ENCODE measurements at places on chromosomes 1 and 21.

DNA sequence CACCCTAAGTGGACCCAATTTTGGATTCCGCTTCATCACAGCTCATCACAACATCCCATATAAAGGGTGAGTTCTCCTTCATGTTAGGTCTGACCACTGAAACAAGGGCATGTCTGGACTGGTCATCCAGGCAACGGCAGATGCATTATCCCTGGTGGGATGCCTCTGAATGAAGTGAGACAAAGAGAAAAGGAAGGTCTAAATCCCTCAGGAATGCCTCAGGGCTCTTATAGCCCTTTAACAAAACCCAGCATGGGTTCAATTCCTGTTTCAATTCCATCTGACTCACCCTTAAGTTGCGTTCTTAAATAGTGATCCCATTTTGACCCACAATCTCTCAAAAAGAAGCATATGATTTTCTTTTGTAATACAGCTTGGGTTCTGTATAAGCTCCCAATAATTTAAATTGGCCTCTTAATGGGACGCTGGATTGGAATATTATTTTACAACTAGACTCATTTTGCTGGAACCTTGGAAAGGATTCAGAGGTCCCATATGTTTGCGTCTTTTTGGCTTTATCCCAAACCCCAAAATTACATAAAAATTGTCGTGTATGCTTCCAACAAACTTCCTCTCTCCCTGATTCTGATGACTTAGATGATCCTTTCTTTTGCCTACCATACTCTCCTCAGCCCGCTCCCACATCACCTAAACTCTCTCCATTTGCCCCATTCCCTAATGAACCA, 287.4 kb upstream of the ZP4 start:
- DNase-seq = no peak

DNA sequence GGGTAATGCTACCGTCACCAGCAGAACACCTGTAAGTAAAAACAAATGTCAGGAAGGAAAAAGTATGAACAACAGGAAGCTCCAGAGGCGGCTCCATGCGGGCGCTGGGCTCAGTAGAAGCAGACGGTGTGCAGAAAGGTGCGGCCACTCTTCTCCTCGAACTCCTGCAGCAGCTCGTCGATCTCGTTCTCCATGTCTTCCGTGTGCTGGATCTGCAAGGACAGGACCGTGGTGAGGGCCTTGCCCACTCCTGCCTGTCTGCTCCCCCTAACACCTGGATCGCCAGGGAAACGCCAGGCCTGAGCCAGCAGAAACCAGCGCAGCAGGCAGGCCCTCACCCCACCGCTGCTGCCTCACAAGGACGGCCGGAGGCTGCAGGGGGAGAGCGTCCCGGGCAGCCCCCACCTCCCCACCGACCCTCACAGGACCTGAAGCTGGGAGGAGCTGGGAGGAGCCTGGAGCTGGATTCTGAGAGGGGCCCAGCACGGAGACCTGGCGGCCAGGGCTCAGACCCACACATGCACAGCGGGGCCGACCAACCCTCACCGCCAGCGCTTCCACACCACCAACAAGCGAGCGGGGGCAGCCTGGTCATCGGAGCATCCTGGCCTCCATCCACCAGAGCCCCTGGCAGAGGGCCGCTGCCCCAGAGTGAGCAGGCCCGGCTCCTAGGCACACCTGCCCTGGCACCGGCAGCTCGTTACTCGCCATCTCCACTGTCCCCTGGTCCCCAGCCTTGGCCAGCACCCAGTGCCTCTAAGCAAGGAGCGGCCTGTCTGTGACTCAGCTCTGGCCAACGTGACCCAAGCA, 1.7 kb upstream of the TMEM240 start:
- no peak for DNase-seq

DNA sequence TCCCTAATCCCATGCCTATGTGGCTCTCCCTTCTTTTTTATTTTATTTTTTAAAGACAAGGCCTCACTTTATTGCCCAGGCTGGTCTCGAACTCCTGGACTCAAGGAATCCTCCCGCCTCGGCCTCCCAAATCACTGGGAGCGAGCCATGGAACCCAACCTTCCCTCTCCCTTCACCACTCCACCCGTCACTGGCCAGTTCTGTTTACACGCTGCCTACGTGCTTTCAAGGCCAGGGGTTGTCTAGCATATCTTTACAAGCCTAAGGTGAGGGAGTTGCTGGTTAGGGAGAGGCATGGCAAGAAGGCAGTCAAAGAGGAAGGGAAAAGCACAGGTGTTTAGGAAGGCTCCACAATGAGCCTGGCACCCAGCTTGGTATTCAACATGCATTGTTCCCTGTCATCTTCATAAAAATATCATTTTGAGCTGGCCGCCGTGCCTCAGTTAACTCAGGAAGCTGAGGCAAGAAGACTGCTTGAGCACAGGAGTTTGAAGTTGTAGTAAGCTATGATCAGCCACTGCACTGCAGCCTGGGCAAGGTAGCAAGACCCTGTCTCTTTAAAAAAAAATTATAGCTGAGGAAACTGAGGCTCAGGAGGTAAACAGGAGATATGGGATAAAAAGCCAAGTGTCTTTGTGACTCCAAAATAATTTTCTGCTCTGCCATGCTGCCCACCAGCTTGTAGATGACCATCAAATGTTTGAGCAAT, 1.1 kb downstream of the RHBDL2 start:
- DNase-seq = no peak

DNA sequence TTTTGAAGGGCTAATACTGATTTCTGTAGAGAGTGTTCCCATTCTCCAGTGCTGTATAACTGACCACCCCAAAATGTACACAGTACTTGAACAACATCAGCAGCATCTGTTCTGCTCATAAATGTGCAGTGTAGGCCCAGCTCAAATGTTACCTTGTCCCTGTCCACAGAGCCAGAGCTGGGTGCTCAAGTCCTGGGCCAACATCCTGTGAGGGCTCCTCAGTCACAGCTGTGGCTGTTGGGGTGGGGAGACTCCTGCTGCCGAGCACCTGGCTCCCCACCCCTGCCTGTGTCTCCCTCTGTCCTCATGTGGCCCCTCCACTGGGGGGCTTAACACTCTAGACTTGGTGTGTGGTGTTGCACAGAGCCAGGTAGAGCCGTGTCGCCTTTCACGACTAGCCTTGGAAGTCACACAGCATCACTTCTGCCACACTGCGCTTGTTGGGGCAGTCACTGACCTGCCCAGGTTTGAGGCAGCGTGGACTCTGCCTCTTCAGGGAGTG, 30.5 kb downstream of the DIP2A start:
- DNase-seq = no peak

GRCh38 chr1:23177438-23178380, 9.1 kb upstream of the LUZP1 start:
- peak; percentile 48 for DNase-seq

- DNase-seq = peak; percentile 44
These were observed 2.9 kb downstream of the GFI1 start for GRCh38 chr1:92483610-92484471.

DNA sequence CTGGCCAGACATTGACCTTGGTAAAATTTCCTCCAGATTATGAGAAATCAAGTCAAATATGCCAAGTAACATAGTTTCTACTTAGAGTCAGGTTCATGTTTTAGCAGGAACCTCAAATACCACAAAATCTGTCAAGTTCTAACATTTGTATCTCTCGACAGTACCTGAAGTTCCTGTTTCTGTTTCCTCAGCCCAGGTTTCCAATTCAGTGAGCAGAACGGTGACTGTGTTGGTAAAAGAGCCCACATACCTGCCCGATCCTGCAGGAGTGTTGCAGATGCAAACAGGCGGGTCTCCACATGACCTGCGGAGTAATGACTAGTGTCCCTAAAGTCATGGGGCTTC, 57.9 kb upstream of the LGALS8 start:
- DNase-seq = peak; percentile 34

DNA sequence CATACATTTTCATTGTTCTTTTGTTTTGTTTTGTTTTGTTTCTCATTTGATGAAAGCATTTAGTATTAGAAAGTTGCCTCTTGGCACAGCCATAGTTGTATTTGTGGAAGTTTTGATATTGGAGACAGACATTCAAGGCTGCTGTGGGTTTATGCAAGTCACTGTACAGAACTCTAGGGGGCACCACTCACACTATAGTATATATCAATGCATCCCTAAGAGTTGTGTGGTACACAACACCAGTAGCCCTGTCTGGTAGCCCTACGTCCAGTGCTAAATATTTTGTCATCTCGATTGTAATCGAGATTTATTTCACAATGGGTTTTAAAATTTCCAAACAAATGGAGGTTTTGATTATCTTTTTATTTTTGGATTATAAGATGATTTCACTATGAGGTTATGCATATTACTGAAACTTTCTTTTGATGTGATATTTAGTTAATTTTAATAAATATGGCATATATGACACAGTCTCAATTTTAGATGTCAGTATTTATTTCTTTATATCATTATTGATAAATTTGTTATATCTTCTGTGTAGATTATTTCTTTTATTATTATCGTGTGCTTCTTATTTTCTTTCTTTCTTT, 112.2 kb downstream of the NR5A2 start:
- peak; percentile 65 for DNase-seq

DNA sequence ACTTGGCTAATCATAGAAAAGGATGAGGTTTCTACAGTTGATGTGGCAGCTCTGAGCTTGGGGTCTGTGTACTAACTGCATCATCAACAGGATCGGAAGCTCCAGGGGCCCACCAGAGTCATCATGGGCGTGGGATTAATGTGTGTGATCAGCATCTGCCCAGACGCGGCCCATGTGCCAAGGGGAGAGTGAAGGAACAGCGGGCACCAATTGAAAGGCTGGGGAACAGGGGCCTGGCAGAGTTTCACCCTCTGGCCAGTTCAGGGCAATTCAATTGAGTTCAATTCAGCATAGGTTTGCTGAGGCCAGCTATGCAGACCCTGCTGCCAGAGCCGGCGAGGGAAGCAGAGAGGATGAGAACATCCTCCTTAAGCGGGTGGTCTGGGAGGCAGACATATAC, 260.0 kb upstream of the AJAP1 start:
- no peak for DNase-seq

DNA sequence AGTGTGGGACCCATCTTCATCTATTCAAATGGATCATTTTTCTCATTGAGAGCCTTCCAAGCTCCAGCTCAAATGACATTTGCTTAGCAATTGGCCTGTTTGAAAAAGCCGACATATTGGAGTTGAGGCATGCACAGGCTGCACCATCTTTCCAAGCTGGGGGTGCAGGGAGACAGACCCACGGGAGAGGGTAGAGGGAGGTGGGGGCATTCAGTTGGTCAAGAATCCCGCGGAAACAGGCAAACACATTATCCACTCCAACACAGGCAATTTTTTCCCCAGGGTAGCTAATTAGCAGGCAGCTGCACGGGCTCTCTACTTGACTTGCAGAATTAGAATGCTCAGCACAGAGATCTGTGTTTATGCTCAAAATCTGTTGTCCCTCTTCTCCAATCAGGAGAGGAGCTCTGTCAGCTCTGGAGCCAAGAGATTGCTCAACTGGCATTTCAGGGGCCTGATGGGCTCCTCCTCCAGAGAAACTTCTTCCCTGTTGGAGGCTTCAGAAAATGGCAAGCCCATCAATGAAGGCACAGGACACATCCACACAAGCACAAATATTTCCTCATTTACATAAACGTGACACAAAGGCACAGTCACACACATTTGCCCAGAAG, 267.8 kb downstream of the FOXD2 start:
- DNase-seq = no peak

DNA sequence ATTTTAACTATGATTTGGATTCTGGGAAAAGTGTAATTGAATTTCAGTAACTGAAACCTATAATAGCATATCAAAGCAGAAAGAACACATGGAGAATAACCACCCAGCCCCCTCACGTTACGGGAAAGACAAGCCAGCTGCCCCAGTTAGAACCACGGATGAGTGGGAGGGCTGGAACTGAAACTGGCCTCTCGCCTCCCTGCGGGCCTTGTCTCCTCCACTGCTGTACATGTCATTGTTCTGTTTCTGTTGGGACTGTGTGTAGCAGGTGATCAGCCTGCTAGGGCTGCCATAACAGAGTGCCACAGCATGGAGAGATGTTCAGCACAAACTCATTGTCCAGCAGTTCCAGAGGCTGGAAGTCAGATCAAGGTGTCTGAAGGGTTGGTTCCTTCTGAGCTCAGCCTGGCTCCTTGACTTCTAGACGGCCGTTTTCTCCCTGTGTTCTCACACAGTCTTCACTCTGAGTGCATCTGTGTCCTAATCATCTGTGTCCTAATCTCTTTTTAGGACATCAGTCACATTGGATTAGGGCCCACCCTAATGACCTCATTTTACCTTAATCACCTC, 52.4 kb downstream of the MAP3K21 start:
- DNase-seq = no peak

GRCh38 chr21:39523915-39524314, 72.1 kb downstream of the SH3BGR start:
- DNase-seq = no peak

DNA sequence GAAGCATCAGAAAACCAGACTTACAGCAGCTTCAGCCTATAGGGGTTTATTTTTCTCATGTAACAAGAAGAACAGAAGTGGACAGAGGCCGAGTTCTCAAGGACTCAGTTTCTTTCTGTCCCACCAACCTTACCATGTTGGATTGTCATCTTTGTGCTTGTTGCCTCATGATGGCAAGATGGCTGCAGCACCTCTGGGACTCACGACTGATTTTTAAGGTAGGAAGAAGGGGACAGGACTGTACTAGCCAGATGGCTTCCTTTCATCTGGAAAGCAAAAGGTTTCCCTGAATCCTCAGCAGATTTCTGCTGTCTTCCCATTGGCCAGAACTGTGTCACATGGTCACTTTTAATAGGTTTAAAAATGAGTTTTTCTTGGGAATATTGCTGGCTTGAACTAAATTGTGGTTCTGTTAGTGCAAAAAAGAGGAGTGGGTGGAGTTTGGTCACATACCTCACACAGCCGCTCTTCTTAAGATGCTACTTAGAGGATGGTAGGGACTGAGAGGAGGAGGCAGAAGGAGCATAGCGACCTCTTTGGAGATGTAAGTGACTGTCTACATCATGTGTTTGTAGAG, 48.1 kb upstream of the ENAH start:
- DNase-seq = no peak

Data from CD4-positive, alpha-beta T cell treated with Interleukin-17A for 1 hour (primary cell).